ENCODE measurements at places on chromosomes 6 and 20.

DNA sequence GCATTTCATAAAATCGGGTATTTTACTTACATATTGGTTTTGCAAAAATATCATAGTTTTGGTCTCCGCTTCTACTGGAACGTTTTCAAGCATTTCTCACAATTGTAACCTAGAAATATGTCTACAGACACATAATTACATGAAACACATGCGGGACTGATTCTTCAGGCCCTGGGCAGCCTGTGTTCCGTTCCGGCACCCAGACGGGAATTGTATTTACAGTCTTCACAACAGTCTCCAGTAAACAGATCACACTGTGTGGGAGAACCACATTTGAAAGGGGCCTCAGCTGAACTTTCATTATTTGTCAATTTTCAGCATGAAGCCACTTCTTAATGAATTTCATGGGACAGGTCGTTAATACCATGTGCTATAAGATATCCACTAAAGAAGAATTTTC is 196.9 kb downstream of the DST start:
- no peak for DNase-seq

DNA sequence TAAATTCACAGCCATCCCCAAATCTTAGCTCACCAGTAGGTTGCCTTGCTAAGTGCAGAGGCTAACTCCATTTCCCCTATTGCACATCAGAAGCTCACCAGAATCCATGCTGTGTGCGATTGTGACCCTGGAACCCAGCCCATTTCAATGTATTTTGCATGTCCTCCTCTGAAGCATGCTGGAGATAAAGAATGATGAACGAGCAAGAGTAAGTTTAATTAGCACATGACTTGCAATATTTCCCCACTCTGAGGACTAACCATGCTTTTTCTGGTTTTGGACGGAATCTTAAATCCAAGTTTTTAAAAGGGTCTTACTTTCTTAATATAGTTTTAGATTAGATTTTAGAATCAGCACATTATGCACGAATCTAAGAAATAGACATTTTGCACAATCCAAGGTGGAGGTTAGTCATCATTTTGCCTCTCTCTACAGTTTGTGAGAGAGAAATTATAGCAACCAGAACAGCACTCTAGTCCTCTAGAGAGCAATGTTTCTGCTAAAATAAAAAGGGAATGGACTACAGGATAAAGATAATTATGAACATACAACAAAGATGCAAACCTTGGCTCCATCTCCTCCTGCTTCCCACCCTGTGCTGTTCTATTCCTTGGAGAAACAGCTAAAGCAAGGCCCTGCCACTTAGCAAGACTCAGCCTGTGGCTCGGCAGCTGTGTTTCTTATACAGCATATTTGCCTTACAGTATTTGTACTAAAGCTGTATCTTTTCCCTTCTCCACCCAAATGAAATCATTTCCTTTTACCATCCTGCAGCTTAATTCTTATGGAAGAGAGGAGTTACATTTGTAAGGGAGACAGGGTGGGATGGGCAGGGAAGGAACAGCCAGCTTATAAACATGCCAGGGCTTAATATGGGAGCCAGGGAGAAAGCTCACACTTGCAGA is 24.9 kb upstream of the LAMA4 start:
- DNase-seq: no peak

DNA sequence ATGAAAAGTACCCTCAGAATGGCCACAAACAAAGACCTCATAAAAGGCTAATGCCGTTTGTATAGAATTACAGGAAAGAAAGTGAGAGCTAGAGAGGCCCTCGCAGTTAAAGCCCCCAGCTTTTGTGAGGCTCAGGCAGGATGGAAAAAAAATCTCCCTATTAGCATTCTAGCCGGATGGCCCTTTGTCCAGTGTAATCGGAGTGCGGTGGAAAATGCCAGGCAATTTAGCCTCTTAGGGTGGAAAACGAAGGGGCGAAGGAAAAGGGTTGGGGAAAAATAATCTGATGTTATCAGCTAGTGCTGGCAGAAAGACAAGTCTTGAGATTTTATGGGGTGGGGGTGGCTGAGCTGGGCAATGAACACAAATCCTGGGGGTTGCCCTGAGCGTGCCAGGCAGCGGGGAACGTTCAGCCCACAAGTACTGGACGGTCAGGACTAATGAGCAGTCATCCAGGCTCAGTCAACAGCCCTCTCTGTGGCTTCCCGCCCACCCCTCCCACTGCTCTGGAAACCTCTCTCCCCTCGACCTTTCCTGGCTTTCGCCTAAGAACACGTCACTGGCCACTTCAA is 92.4 kb downstream of the PSMG4 start:
- no peak for DNase-seq

DNA sequence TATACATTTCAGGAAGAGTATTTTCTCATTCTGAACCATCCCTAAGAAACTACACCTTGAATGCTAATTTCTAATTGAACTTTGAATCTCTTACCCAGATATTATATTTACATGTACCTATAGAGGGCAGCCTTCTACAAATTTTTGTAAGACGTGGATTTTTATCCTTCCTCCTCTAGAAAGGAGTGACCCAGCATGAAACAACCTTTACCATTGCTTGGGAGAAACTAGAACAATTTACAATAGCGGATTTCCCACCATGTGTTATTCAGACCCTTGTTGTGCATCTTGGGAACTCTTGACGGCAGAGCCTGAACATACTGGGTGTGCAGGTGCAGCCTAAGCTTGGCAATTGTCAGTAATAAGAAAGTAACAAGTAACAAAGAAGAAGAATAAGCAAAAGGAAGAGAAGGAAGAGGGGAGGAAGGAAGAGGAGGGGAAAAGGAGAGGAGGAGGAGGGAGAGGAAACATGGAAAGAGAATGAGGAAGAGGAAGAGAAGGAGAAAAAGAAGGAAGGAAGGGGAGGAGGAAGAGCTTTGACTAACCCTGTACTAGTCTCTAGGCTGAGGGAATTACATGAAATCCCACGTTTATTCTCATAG is 10.8 kb upstream of the TAAR1 start:
- no peak for DNase-seq

DNA sequence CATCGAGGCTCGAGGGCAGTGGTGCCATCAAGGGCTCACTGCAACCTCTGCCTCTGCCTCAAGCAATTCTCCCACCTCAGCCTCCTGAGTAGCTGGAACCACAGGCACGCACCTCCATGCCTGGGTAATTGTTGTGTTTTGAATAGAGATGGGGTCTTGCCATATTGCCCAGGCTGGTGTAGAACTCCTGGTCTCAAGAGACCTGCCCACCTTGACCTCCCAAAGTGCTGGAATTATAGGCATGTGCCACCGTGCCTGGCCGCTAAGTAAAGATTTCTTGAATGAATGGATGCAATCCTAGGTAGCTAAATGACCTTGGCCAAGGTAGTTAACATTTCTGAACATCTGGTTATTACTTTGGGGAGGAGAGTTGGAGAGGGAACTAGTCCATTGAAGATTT is 7.4 kb downstream of the SCAF8 start:
- no peak for DNase-seq

GRCh38 chr20:53369871-53370270 is 223.8 kb downstream of the ZNF217 start:
- no peak for DNase-seq

DNA sequence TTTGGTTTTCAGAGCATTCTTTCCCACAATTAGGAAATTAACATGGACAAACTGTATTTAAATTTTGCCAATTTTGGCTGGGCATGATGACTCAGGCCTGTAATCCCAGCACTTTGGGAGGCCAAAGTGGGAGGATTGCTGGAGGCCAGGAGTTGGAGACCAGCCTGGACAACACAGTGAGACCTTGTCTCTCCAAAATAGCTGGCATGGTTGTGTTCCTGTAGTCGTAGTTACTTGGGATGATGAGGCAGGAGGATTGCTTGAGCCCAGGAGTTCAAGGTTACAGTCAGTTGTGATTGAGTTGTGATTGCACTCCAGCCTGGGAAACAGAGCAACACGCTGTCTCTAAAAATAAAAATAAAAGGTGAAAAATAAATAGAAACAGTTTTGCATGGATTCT is 15.0 kb downstream of the PANK2 start:
- no peak for DNase-seq

DNA sequence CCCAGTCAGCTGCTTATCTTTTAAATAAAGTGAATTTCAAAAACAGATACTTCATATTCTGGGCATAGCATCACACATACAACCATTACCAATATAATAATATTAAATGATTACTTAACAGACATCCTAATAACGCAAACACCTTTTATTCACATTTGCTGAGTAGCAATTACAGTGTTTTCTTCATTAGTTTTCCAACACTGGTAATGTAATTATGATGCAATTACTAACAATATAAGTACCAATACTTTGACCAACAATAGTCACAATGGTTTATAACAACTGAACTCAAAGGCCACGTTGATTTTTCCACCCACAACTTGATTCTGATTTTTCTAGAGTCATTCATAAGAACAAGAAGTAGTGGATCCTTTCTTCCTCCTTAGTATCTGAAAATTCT is 104.1 kb downstream of the MYB start:
- DNase-seq: no peak

GRCh38 chr6:31770860-31771259 is 6.3 kb downstream of the VWA7 start:
- DNase-seq: no peak

GRCh38 chr6:147709396-147710272 is 201.1 kb downstream of the SAMD5 start:
- no peak for DNase-seq

GRCh38 chr20:43379239-43379917 is 78.3 kb upstream of the SRSF6 start:
- DNase-seq: no peak

- no peak for DNase-seq
Observed at GRCh38 chr6:113823916-113824315, 33.2 kb upstream of the MARCKS start.

DNA sequence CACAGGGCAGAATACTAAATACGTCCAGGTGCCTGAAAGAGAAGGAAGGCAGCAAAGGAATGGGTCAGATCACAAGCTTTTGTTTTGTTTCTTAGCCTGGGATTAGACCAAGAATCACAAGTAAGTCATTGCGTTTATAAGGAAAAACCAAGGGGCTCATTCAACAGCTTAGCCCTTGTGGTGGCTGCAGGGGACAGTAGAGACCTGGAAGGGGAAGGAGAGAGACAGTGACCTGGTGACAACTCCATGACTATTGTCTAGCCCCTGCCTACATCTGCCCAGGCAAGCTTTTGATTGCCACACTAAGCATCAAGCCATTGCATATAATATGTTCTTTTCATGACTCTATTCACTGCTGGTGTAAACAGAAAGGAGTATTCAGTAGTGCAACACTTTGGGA is 30.2 kb upstream of the TBC1D7 start:
- no peak for DNase-seq

DNA sequence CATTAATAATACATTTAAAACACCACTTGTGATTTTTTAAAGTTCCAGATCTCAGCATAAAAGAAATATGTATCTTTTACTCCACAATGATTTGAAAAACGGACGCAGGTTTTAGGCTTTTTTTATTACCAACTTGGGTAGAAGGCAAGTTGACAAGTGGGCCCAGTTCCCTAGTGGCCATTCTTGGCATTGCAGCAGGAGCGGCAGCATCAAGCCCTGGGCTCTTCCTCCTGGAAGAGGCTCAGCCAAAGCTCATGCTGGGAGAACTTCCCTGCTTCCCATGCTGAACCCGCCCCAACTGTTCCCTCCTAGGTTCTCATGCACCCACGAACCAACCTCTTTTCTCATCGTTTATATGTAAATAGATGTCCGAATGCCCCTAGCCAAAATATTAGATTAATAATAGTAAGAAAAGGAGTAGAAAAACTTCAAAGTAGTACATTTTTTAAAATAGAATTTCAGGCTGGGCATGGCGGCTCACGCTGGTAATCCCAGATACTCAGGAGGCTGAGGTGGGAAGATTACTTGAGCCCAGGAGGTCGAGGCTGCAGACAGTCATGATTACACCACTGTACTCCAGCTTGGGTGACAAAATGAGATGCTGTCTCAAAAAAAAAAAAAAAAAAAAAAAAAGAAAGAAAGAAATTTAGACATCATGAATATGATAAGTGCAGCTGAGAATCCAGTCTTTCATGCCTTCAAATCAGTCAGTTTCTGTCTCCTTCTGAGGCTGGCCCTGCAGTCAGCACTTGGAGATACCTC is 18.2 kb upstream of the MYB start:
- DNase-seq: no peak

- peak; percentile 64 for DNase-seq
Observed at GRCh38 chr20:23146181-23146580, 60.1 kb upstream of the CD93 start.

DNA sequence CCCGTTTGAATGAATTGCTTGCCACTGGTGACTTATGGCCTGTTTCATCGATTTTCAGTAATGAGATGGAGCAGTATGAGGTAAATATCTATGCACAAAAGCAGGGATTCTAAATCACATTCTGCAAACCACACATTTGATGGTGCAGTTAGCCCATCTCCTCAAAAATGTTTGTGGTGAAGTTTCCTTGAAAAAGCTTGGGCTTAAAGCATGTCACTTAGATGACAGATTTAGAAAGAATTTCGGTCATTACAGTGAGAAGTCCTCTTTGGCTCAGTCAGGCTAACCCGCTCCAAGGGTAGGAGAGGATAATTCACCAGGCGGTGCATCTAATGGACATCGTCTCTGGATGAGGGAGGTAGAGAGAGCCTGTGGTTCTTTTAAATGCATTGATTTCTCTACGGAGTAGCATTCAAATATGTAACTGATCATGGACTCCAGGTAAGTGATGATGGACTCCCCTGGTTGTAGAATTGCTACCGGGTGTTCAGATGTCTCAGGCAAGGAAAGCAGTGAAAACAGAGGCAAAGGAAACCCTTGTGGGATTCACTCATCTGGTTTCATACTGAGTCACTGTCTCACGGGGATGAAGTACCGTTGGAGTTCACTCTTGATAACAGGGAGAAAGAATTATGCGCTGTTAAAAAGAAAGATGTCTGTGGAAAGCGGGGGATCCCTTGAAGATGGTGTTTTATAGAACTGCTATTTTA is 65.3 kb downstream of the AIG1 start:
- no peak for DNase-seq

DNA sequence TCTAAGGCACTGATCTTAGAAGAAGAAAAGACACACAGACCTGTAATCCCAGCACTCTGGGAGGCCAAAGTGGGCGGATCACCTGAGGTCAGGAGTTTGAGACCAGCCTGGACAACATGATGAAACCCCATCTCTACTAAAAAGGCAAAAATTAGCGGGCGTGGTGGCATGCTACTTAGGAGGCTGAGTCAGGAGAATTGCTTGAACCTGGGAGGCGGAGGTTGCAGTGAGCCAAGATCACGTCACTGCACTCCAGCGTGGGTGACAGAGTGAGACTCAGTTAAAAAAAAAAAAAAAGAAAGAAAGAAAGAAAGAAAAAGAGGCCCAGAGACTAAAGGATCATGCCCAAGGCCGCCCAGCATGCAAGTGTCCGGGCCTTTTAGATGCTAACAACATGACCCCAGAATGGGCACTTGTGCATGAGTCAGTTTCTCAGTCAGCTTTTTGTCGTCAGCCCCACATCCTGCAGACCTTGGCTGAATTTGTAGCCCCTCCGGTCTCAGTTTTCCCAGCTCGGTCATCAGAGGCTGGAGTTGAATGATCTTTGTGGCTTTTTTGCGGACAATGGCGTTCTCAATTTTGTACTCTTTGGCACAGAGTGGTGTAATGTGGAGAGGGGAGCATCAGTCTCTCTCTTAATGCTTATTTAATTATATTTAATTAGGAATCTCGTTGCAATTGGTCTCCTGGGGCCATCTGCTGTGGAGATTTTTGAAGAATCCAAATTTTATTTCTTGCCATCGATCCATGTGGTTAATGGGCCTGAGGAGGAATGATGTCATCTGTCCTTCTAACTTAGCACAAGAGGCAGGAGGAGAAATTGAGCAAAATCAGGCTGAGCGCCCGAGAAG is 30.6 kb upstream of the APCDD1L start:
- no peak for DNase-seq
